A549 treated with Mapracorat at 1 μM for 4 hours (cell line): ENCODE measurements at places on chromosomes 16 and 17. TPM values are rescaled to one million over a fixed set of nuclear protein-coding genes. Genes with fewer than 3 reads are reported as not detected.

The STRADA gene
- 25.0 to 27.0 TPM (median 25.6 TPM) in 5 replicates for total RNA-seq

The ADAD2 gene
- total RNA-seq: not detected in 5 replicates

The CDRT15L2 gene
- total RNA-seq: not detected in 5 replicates

The ABCC12 gene
- total RNA-seq: 0.04 to 0.22 TPM (median 0.05 TPM) in 4 of 5 replicates, not detected in the other

The MBTPS1 gene
- total RNA-seq: 37.6 to 45.7 TPM (median 44.7 TPM) in 5 replicates

The GUCY2D gene
- total RNA-seq: 0.05 to 0.39 TPM (median 0.36 TPM) in 4 of 5 replicates, not detected in the other

The MEFV gene
- total RNA-seq: 0.12 TPM in 1 of 5 replicates, not detected in the others

The NETO2 gene
- 77.7 to 85.9 TPM (median 81.6 TPM) in 5 replicates for total RNA-seq

The C17orf107 gene
- total RNA-seq: 0.16 to 0.48 TPM (median 0.28 TPM) in 5 replicates

The PRDM7 gene
- not detected in 5 replicates for total RNA-seq

The NPIPB6 gene
- total RNA-seq: 1.2 to 2.0 TPM (median 1.7 TPM) in 5 replicates

The KCNJ18 gene
- total RNA-seq: 0.06 to 0.10 TPM in 2 of 5 replicates, not detected in the others

The BRIP1 gene
- 3.1 to 4.9 TPM (median 4.4 TPM) in 5 replicates for total RNA-seq

The FGF11 gene
- 0.82 to 1.3 TPM (median 0.82 TPM) in 5 replicates for total RNA-seq

The HS3ST3B1 gene
- total RNA-seq: 0.59 to 1.0 TPM (median 0.86 TPM) in 5 replicates

The KRT13 gene
- 0.12 to 0.41 TPM (median 0.37 TPM) in 5 replicates for total RNA-seq

The SLC7A6 gene
- total RNA-seq: 27.2 to 35.7 TPM (median 30.9 TPM) in 5 replicates

The CD300LB gene
- total RNA-seq: 0.07 to 0.11 TPM in 2 of 5 replicates, not detected in the others

The CCL16 gene
- total RNA-seq: not detected in 5 replicates

The ZG16 gene
- total RNA-seq: not detected in 5 replicates

The UBFD1 gene
- total RNA-seq: 35.8 to 50.7 TPM (median 47.3 TPM) in 5 replicates

The ADAM11 gene
- total RNA-seq: 1.5 to 2.3 TPM (median 2.0 TPM) in 5 replicates

The STAC2 gene
- total RNA-seq: 2.3 to 3.4 TPM (median 2.9 TPM) in 5 replicates

The ABCA8 gene
- total RNA-seq: 0.21 to 0.36 TPM (median 0.27 TPM) in 5 replicates

The ERI2 gene
- 10.7 to 16.1 TPM (median 12.0 TPM) in 5 replicates for total RNA-seq

The HOXB7 gene
- 30.6 to 34.4 TPM (median 32.6 TPM) in 5 replicates for total RNA-seq

The KRTAP2-1 gene
- not detected in 5 replicates for total RNA-seq

The KRTAP1-1 gene
- total RNA-seq: not detected in 5 replicates

The WFDC1 gene
- total RNA-seq: 0.27 TPM in 1 of 5 replicates, not detected in the others

The HLF gene
- 0.08 to 0.23 TPM (median 0.18 TPM) in 5 replicates for total RNA-seq

The PPM1E gene
- total RNA-seq: 0.02 to 0.08 TPM (median 0.05 TPM) in 5 replicates

The TNRC6C gene
- total RNA-seq: 1.4 to 3.5 TPM (median 2.0 TPM) in 5 replicates

The TBC1D3G gene
- total RNA-seq: 0.12 TPM in 1 of 5 replicates, not detected in the others

The ABCC6 gene
- total RNA-seq: 0.70 to 1.8 TPM (median 0.95 TPM) in 5 replicates

The CORO6 gene
- 5.4 to 8.1 TPM (median 5.9 TPM) in 5 replicates for total RNA-seq

The SOST gene
- not detected in 5 replicates for total RNA-seq

The RHBDL1 gene
- total RNA-seq: 0.59 to 1.8 TPM (median 1.6 TPM) in 5 replicates

The COX6A2 gene
- total RNA-seq: not detected in 5 replicates

The TPPP3 gene
- total RNA-seq: 9.1 to 16.5 TPM (median 14.0 TPM) in 5 replicates

The GPR142 gene
- not detected in 5 replicates for total RNA-seq

The TP53TG3C gene
- total RNA-seq: 0.68 to 1.0 TPM in 2 of 5 replicates, not detected in the others

The CDRT15 gene
- not detected in 5 replicates for total RNA-seq

The PDILT gene
- not detected in 5 replicates for total RNA-seq

The DNAH2 gene
- total RNA-seq: 0.01 to 0.02 TPM (median 0.01 TPM) in 4 of 5 replicates, not detected in the other

The RPL23 gene
- total RNA-seq: 2,461 to 3,097 TPM (median 2,636 TPM) in 5 replicates

The KLHL10 gene
- total RNA-seq: 0.10 to 0.18 TPM (median 0.12 TPM) in 3 of 5 replicates, not detected in the others

The PYY gene
- not detected in 5 replicates for total RNA-seq
